ENCODE measurements at places on chromosomes 7 and 10.
A peak's percentile ranks its signal among the peaks of the same experiment; 100 is the strongest.

DNA sequence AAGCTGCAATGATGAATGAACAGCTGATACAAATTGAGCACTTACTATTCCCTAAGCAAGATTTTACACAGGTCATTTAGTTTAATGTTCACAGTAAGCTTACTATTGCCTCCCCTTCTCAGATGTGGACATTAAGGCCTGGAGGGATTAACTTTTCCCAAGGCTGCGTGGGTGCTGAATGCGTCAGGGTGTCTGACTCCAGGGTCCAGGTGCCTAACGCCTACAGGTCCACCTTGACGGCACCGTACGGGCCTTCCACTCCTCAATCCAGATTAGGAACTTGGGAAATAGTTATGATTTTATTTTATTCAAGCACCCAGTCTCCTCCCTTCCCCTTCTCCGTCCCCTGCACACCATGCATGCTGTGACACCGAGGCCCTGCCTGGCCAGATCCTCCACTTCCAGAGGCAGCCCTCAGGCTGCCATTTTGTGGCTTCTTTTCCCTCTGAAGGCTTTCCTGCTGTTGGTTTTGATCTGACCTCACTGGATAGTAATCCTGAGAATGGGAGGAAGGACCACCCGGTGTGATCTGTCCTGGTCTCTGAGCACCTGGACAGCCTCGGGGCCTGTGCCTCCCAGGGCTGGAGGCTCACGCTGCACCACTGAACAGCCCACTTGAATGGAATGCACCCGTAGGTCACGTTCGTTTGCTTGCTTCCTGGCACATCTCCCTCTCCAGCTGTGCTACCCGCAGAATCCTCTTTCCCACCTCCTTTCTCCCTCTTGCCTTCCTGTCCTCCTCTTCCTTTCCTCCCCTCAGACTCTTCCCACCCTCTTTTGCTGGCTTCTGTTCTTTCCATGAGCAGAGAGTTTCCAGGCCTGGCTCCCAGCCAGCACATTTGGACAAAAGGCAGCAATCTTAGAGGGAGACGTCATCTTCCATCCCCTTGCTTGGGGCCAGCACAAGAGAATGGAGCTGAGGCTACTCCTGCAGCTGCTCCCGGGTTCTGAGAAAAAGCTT, 14.4 kb downstream of the DENND2A start:
- no peak for DNase-seq

DNA sequence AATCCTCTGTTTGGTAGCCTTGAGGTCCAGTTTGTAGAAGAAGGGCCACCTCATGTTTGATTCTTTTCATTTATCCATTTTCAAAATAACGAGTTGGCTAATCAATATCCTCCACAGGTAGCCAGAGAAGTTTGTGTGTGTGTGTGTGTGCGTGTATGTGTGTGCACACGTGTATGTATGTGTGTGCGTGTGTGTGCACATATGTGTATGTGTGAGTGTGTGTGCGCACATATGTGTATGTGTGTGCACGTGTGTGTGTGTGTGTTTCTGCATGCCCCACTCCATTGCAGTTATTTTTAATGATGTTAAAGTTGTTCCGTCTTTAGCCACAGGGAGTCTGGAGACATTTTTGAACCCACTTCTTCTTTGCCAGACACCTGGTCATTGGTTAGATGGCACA, 112.8 kb upstream of the PRKCQ start:
- DNase-seq, result no peak

DNA sequence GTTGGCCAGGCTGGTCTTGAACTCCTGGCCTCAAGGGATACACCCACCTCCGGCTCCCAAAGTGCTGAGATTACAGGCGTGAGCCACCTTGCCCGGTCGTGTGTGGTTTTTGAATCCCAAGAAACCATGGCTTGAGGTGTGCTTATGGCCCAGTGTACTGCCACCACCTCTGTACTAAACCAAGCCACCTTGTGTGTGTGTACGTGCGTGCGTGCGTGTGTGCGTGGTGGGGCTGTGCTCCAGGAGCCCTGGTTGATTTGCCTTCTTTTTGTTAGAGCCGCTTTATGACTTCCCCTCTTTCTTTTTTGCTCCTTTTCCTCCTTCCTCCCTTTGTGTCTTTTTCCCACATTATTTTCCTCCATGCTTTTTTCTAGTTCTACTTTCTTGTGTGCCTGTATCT, 121.4 kb downstream of the CAMK1D start:
- DNase-seq, result no peak

GRCh38 chr10:78642269-78642816, 426.4 kb upstream of the ZMIZ1 start:
- peak; percentile 17 for DNase-seq

- no peak for DNase-seq
Measured at GRCh38 chr10:77279207-77279606, 358.4 kb downstream of the KCNMA1 start.

DNA sequence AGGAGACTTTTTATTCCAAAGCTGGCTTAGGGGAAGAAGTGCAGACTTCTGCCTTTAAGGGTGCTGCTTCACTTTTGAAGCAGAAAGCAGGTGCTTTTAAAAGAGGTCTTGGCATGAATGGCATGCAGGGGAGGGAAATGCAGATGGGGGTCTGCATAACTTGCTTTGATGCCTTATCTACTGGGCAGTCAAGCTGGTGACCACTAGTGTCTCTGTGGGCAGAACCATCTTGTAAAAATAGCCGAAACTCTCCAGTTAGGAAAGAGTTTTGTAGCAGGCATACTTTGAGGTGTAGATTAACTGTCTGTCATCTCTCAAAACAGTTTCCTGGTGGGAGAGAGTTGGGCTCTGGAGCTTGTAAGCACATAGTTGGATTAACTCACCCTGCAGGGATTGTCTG, 9.9 kb upstream of the CTNNA3 start:
- no peak for DNase-seq

GRCh38 chr10:62278441-62278910, 9.8 kb upstream of the RTKN2 start:
- no peak for DNase-seq

GRCh38 chr10:50511492-50512213, 112.1 kb downstream of the SGMS1 start:
- DNase-seq, result no peak

DNA sequence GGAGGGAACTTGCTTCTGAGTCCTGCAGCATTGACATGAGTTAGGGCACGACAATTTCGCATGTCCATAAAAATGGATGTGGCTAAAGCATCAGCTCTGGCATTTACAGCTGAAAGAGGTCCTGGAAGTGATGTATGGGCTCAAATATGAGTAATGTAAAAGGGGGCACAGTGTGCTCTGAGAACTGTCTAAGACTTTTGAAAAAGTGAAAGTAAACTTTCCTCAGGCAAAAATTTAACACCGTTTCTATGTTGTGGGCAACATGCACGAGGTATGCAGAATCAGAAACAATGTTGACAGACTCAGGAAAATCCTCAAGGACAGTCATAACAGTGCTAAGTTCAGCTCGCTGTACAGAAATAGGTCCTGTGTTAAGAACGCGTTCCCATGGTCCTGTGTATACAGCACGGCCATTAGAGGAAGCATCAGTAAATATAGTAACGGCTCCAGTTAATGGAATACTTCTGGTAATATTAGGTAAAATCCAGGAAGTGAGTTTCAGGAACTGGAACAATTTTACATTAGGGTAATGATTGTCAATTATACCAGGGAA, 37.9 kb upstream of the AKR1C2 start:
- DNase-seq, result no peak

GRCh38 chr10:59325116-59325515, 37.2 kb downstream of the FAM13C start:
- DNase-seq, result no peak

GRCh38 chr10:47018026-47018735, 107.0 kb downstream of the PTPN20 start:
- DNase-seq, result no peak

DNA sequence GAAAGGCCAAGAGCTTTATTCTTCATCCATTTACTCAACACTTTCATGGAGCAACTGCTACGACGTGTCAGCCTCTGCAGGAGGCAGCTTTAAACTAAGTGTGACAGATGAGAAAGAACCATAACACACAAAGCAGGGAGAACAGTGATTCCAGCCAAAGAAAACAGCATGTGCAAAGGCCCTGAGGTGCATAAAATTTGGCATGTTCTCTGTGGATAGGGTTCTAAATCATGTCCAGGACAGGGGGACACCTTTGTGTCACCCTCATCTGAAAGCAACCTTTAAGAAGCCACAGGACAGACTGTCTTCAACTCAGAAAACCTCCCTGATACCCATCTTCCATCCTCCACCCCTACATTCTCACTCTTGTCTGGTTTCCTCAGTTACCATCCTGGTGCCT, 116.6 kb downstream of the KCNMA1 start:
- DNase-seq, result no peak

GRCh38 chr10:66521506-66521905, 404.3 kb upstream of the LRRTM3 start:
- no peak for DNase-seq

DNA sequence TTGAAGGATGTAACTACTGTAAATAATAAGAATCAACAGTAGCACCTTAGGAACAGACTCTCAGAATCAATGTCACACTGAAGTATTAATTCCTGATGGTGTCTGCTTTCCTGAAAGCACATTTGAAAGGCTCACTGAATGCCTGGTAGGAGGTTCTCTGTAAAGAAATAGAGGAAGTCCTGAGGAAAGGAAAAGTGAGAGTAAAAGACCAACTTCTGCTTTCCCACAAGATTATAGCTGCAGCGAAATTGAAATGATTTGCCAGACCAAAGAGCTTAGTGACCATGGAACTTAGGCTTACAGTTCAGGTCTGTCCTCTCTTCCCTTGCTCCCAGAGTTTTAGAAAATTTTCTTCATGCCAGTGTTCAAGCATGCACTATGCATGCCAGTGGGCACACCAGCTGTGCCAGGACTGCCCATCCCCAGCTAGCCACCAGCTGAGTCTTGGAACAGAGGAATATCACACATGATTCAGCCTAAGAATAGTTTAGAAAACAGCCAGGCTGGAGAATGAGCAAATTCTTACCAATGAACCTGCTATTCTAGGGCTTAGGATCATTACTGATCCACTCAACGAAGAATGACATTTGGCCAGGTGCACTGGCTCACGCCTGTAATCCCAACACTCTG, 123.2 kb downstream of the HERPUD2 start:
- peak; percentile 89 for DNase-seq

- DNase-seq, result no peak
Measured at GRCh38 chr10:12533151-12533550, 183.8 kb downstream of the CAMK1D start.

- DNase-seq, result peak; percentile 4
Measured at GRCh38 chr7:134669845-134670373, 23.3 kb downstream of the BPGM start.

GRCh38 chr7:151306374-151306773, 35.2 kb upstream of the NUB1 start:
- DNase-seq, result no peak

DNA sequence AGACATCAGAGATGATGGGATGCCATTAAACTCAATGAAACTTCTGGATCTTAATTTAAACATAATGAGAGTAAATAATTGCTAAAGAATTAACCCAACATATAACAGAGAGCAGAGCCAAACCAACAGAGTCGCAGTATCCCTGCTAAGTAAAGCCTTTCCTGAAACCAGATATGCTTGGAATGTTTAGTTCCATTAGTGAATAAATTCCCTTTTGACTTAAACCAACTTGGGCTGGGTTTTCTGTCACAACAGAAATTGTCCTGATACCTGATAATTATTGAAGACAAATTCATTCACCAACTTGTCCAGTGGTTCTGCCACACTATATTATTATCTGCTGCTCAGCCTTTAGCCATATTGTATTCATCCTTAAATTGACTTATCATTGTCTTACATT, 286.7 kb downstream of the FZD1 start:
- no peak for DNase-seq

GRCh38 chr10:121484816-121485215, 113.4 kb downstream of the FGFR2 start:
- DNase-seq, result no peak

DNA sequence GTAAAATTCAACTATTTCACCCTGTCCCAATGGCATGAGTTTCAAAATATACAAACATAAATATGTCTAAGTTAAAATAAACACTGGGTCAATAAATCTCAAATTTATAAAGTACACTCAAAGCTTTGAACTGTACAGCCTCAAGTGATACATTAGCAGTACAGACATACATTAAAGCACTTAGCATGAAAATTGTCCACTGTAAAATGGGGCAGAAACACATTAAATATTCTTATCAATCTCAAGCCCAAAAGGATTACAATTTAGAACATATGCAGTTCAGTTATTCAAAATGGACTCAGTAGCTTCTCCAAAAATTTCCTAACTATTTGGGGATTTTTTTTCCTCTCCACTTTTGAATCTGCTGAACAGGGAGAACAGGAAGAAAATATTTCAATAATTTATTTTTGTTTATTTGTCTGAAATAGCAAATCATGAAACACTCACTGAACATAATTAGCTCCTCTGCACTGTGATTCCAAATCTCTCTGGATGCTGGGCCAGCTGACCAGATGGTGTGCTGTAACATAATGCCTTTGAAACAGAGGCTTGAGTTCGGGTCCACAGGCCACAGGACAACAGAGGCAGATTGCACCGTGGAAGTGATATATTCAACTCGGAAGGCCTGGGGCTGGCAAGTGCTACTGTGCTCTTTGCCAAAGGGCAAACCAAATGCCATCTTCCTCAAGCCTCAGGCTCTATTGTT, 248.9 kb upstream of the LRRN3 start:
- DNase-seq, result no peak

DNA sequence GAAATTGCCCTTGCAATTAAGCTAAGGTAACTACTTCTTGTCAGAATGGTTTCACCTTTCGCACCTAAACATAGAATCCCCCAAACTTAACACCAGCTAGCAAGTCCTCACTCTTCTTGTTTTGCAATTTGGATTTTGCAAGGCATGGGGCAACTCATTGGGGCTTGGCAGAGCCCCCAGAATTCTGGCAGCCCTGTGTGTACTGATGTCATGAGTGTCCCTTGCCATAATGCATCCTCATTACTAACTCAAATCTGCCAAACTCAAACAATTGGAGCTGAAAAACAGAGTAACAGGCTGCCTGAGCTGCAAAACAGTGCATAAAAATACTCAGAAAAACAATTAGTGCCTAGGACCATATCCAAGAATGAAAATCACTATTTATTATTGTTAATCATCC, 7.9 kb upstream of the XPNPEP1 start:
- DNase-seq, result peak; percentile 8

DNA sequence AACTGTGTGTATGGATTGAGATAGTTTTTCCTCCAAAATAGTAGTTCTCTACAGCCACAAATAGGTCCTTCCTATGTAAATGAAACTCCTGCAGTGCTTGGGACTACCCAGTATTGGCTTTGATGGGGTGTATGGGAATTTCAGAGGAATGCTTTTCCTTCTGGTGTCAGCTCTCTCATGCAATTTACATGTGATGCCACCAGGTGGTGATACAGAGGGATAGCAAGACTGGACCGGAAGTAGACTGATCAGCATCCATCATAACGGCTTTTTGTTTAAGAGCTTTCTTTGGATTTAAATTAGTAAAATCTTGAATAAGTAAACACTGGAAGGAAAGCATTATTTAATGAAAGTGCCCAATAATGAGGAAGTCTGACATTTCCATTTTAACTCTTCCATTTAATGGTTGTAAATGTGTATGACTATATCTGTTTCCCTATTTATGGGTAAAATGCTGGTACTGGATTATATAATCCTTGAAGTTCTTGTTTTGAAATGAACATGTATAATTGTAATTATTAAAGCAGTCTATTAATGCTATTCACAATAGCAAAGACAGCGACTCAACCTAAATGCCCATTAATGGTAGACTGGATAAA, 22.7 kb downstream of the DYNC1I1 start:
- peak; percentile 17 for DNase-seq

GRCh38 chr10:105509517-105509916, 868.4 kb downstream of the SORCS3 start:
- no peak for DNase-seq

GRCh38 chr10:113704637-113705343, 25.1 kb downstream of the CASP7 start:
- peak; percentile 28 for DNase-seq

Measured in MV-4-11 (cell line).